NCI-H1436 treated with DMSO at 0.1 percent for 48 hours (cell line): ENCODE measurements at places on chromosomes 1 and 21.

GRCh38 chr1:208829595-208829994 is 585.4 kb upstream of the PLXNA2 start:
- DNase-seq, result no peak

DNA sequence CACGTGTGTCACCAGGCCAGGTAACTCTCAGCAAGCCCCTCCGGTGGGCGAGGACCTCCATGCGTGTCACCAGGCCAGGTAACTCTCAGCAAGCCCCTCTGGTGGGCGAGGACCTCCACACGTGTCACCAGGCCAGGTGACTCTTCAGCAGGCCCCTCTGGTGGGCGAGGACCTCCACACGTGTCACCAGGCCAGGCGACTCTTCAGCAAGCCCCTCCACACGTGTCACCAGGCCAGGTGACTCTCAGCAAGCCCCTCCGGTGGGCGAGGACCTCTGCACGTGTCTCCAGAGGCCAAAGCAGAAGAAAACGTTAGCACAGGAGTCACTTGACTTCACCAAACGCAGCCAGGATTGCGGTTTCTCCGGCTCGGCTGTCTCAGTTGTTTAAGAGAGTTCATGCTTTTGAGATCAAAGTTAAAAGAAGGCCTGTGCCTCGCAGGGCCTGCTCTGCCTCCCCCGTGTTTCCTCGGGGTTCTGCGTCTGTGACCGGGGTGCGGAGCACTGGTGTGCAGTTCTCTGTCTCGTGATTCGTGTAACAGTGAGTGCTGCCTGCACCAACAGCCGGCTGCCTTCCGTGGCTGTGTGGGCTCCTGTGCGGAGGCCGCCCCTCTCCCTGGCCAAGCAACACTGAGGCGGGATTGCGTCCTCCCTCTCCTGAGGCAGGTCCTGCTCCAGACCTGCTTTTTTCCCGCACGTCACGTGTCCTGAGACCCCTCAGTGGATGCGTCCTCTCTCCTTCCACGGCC is 56.6 kb downstream of the PRKCZ start:
- no peak for DNase-seq

DNA sequence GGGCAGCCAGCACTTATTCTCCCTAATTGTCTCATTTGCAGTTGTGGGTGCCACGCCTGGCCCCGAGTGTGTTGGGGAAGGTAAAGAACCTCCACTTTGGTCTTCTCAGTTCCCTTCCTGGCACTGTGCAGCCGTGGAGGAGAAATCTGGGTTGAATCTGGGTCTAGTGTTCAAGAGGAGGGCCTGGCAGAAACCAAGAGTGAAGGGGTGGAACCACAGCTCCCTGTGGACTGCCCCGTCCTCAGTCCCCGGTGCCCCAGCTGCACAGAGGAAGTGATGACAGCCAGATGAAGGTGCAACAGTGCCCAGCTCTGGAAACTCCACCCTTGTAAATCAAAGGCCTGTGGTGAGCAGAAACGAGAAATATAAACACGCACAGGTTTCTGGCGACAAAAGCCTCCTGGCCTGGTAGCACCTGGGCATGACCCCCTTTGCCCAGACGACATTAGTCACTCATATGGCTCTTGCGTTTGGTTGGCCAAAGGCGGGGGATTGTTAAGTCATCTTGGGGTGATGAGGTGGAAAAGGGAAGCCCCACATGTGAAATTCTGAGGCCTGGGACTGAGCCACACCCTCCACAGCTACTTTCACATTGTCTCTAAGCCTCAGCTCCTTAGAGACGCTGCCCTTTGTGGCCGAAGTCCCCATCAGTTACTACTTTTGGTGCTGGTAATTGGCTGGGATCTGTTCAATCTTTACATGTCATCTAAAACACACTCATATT is 4.2 kb upstream of the ECE1 start:
- DNase-seq, result no peak

DNA sequence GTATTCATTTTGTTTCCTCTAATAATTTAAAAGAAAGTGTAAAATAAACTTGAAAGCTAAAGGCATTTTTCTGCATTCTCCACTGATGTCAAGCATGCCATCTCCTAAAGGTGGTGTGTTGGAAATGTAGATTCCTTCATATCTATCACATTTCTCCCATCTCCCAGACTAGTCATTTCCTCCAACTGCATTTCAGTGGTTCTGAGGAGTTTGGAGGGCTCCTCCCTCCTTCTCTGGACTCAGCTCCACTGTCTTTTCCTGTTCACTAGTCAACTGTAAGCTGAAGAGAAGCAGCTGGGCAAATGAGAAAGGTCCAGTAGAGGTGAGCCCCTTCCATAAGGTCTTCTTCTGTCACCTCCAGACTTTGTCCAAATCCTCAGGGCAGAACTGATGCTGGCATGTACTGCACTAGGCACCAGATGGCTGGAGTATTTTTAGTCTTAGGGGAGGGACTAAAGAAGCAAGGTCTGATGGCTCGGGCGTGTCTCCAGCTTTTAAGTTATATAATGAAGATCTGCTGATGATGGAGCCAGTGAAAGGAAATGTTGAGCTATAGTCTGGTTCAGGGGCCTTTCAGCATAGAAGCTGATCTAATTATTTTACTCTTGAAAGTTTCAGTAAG is 186.1 kb downstream of the NTNG1 start:
- DNase-seq, result no peak

DNA sequence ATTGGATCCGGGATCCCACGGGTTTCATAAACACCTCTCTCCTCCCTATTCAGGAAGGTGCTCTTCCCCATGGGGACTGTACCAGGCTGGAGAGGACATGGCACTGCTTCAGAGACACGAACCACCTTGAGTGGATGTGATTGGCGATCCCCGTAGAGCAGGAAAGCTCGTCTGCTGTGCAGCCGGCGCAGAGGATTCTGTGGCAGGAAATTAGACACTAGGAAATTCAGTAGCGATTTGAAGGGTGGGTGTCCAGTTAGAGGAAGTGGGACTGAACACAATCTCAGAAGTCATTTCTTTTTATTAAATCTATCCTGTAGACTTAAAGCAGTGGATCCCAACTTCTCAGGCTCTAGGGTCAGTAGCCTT is 767 bp downstream of the PDIK1L start:
- no peak for DNase-seq
